ENCODE measurements at places on chromosomes 2 and 18.

DNA sequence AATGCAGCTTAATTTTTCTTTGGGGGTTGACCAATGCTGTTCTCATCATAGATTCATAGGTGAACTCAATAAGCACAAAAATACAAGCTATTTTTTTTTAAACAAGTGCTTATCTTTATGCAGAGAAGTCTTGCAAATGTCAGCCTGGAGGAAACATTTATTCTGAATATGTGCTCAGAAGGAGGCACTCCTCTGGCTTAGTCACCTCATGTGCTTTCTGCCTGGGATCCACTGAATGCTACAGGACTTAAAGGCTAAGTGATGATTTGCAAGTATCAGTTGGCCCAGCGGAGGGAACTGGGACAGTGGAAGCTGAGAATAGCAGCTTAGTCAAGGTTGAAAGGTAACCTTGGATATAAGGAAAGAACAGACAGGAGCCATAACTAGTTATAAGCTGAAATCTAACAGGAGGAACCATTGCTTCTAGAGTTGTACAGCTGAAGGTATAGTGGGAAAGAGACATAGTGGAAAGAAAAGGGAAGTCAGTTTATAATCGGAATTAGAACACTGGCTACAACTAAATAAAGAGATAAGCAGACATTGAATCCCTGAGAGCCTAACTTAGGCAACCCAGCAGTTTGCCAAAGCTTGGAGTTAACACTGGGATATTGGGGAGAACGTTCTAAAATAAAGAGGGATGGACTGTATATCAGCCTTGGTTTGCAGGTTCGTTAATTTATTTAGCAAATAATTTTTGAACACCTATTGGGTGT is 488.7 kb downstream of the SUCLG1 start:
- DNase-seq = no peak

DNA sequence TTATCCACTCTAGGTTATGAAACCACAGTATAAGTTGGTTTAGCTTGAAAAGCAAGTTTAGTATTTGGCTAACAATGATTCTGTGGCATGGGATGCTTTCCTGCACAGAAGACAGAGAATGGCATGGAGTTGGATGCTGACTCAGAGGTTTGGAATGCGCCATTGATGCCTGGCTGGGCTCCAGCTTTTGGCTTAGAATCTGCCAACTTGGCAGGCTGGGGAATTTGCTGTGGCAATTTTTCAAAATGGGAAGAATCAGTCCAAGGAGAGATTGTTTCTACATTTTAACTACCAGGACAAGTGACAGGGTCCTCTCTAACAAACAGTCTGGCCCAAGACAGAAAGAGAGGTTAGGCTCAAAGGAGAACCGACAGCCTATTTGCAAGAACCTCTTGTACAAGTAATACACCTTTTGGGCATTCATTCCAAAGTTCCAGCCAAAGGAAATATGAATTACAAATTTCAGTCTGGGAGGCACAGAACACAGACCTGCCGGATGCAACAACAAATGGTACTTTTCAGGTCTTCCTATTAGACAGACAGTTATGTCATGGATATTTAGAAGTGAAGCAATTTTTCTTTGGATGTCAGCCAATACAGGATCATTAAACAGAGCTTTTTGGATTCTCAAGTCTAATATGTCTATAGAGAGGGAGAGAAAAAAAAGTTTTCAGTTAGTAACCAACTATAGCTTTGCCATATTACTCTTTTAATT is 1027.7 kb downstream of the TMEM182 start:
- DNase-seq = no peak

DNA sequence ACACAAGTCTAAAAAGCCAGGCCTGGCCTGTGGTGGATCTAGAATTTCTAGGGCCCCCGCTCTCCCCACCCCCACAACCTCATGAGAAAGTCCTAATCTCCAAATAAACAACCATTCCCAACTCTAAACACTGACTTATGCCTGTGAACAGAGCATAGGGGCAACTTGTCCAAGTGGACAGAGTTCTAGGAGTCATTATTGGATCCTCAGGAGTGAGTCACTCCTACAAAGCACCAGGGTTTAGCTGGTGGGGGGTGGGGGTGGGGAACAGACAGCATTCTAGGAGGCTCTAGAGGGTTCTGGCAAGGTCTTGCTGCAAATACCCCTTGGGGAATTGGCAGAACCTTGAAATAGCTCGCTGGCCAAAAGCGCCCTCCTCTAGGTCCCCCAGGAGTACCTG is 83.3 kb downstream of the ZCCHC2 start:
- no peak for DNase-seq

DNA sequence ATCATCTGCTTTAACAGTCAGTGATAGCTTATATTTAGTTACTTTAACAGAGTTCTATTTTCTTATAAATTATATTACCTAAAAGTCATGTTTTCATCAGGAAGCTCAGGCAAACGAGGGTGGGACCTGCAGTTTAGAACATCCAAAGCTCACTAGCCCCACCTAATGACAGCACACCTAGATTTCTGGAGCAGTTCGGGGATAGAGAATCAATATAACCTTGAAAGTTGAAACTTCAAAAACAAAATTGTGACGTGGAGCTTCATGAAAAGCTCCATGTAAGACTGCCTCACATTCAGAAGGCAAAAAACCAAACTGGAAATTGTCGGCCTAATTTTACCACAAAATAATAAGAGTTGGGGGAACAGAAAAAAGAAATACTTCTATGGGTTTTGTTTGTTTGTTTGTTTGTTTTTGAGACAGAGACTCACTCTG is 185.9 kb upstream of the CCDC150 start:
- DNase-seq = peak; percentile 27

GRCh38 chr2:127932199-127932876 is 46.6 kb upstream of the AMMECR1L start:
- DNase-seq = no peak

GRCh38 chr2:175815537-175815936 is 186.5 kb downstream of the LNPK start:
- no peak for DNase-seq

DNA sequence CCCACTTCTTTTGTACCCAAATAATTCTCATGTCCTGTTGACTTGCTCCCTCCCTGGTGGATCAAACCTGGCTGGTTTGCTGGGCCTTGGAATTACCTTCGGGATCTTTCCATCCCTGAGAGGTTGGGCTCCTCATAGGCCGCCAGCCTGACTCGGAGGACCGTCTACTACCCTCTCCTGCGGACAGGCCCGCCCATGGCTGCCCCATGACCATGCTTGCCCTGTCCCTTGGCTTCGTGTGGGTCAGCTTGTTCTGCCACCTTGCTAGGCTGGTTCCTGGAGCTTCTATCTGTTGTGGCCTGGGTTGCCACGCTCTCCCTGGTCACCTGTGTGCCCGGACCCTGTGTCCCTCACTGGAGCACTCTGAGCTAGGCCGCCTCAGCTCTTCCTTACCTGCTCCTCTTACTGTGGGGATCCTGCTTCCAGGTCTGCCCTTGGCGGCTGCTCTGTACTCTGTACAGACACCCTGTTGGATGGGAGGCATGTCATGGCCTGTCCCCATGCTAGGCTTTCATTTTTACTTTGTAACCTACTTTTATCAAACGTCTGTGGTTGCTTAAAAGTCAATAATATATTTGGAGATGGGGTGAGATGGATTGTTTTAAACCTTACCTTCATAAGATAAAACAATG is 29.7 kb upstream of the FHL2 start:
- no peak for DNase-seq

- no peak for DNase-seq
Observed at GRCh38 chr18:26756556-26756955, 109.0 kb downstream of the AQP4 start.

DNA sequence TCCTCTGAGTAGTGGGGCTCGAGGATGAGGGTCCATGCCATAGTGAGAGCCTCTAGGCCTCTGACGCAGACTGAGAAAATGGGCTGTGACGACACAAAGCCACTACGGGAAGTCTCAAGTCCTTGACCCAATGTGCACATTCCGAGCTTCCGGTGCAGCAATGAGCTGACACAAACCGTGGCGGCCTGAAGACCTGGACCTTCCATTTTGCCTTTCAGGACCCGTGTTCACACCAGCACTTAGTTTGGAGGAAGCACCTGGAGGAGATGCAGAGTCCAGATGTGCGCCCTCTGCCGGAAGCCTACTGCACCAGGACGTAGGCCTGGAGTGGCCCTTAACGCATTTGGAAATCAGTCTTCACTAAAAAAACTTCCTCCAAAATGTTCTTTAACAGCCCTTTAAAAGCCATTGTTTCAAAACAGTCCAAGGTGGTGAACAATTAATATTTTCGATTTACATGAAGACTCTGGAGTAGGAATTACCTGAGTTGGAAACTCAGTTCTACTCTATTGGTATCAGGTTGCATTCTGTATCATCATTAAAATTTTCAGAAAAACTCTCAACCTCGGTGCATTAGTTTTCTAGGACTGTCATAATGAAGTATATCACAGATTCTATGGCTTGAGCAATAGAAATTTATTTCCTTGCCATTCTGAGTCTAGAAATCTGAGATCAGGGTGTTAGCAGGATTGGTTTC is 33.9 kb downstream of the BMP10 start:
- DNase-seq = peak; percentile 74

- DNase-seq = no peak
Observed at GRCh38 chr2:138276339-138276738, 225.2 kb upstream of the SPOPL start.

- no peak for DNase-seq
Observed at GRCh38 chr2:129857200-129857599, 122.3 kb upstream of the RAB6C start.

DNA sequence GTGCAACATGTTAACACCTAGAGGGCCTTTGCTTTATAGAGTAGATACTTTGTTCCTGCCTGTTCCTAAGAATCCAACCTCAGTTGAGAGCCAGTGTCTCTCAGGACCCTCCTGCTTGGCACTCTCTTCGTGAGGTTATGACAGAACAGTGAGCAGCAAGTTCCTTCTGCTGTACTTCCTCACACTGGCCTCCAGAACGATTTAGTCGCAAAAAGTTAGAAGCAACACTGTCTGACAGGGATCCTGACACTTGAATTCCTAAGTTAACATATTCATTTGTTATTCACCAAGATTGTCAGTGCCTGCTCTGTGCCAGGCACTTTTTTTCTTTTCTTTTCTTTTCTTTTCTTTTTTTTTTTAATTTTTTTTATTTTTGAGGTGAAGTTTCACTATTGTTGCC is 57.0 kb upstream of the ITM2C start:
- no peak for DNase-seq

- DNase-seq = no peak
Observed at GRCh38 chr2:154143105-154143504, 271.4 kb downstream of the GALNT13 start.
